ENCODE measurements at places on chromosomes 1 and 21.

- no peak for DNase-seq
Observed at GRCh38 chr21:44773291-44773932, 28.2 kb downstream of the UBE2G2 start.

DNA sequence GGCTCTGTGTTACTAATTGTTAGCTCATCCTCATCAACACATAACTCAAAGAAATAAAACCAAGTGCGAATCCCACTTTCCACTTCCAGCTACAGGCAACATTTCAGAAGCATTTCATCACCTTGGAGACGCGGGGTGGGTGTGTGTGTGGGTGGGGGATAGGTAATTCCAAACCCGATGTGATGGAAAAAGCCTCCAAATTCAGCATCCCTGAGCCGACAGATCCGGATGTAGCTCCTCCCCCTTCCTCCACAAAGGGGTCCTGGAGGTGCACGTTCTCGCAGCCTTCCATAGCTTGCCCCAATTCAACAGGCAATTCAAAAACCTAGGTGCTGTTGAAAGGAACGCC, 486 bp downstream of the HSPA13 start:
- DNase-seq, result no peak

DNA sequence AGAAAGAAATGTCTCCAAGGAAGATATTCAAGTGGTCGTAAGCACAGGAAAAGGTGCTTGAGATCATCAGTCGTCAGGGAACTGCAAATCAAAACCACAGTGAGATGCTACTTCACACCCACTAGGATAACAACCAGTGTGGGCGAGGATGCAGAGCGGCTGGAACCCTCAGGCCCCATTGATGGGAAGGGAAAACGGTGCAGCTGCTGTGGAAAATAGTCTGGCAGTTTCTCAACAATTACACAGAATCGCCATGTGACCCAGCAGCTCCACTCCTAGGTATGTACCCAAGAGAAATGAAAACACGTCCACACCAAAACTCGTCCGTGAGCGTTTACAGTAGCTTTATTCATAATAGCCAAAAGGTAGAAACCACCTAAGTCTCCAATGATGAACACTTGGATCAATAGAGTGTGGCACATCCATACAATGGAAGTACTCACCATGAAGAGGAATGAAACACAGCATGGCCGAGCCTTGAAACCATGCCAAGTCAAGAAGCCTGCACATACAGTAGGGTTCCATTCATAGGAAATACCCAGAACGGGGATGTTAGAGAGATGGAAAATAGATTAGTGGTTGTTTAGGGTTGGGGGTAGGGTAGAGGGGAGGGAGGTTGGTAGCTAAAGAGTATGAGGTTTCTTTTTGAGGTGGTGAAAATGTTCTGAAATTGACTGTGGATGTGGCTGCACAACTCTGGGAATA, 6.1 kb downstream of the DFFB start:
- DNase-seq, result no peak

- DNase-seq, result no peak
Observed at GRCh38 chr1:216014086-216014485, 409.2 kb downstream of the USH2A start.

- no peak for DNase-seq
Observed at GRCh38 chr1:197130677-197131304, 15.7 kb downstream of the ASPM start.

DNA sequence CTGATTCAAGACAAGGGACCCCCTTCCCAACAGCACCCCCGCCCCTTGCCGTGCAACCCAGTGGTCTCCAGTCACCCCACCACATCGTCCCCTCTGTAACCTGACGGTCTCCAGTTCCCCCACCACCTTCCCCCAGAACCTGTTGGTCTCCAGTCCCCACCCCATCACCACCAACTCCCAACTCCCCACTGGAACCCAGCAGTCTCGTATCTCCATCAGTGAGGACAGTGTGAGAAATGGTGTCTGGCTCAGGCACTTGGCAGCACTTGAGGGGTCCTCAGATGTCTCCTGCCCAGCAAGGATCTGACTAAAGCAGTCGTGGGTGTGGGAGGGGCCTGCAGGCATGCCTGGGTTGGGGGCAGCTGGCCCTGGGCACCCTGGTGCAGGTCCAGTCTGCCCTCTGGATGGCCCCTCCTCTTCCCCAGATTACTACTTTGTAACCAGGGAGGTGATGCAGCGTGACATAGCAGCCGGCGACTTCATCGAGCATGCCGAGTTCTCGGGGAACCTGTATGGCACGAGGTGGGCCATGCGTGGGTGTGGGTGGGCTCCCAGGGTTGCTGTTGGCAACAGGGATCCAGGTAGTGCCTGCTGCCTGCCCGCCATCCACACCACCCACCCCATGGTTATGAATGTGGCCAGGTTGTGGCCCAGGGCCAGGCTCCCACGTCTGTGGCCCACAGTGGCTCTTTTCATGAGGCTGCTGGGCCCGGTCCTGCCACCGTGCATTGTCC, 3.1 kb upstream of the GJC2 start:
- no peak for DNase-seq

DNA sequence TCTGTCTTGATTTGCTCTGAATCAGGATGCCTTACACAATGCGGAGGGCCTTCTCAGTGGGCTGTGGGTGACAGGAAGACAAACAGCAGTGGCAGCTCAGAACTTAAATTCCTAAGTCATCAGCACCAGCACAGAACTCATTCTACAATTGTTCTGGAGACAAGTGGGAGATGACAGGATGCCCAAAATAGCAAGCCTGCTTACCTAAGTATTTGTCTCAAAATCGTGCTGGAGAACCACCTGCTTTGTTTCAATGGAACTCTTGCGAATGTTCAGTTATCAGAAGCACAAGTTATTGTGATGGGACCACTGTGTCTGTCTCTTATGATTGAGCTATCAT, 76.1 kb downstream of the VCAM1 start:
- no peak for DNase-seq

DNA sequence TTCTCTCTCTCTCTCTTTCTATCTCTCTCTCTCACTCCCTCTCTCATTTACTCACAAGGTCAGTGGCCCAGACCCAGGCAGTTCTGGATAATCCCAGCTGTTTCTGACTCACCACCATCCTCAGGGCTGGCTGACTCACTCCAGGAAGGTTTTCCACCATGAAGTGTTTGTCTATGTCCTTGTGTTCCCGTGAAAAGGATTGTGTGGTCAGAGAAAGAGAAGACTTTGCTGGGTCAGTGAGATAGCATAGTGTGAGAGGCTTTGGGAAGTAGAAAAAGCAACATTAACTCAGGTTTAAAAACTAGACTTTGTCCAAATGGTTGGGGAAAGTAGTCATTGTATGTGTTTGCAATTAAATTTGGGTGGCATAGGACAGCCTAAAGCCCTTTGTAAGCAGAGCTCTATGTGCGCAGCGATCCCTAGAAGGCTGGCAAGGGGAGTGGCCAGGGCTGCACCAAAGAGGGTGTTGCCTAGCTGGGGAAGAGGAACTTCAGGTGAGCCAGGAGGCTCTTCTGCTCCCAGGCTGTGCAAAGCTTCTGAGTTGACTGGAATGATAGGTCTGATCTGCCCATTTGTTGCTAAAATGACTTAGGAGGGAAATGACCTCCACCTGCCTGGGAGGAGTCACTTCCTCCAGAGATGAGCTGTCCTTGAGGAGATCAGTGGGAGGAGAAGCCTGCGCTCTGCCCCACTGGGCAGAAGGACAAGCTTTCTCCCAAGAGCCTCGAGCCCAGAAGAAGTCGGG, 4.9 kb upstream of the CAPN2 start:
- no peak for DNase-seq

DNA sequence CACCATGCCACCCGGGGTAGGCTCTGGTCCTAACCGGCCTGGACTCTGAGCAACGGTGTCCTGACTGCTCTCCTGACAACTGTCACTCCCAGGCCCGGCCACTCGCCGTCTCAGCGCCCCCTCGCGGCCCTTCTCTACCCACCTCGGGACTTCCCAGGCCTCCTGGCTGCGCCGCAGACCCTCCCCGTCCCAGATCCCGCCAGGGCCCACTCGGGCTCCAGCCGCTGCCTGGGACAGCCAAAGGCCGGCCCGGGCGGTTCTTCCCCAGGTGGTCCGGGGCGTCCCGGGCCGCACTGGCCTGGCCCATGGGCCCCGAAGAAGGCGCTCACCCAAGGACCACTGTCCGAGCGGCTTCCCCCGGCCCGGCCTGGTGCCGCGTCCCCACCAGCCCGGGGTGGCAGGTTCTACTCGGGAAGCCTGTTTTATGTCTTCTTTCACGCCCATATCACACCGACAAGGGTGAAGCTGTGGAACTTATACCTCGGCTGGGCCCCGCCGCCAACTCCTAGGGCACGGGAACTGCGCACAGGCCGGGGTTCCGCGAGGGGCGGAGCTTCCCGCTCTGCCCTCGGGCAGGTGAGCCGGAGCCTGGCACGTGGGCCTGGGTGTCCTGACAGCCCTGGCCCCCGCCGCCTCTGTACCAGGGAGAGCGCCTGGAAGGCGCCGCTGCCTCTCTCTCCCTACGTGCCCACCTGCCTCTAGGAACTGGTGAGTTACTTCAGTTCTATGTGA, 138.3 kb downstream of the TTLL7 start:
- peak; percentile 6 for DNase-seq

DNA sequence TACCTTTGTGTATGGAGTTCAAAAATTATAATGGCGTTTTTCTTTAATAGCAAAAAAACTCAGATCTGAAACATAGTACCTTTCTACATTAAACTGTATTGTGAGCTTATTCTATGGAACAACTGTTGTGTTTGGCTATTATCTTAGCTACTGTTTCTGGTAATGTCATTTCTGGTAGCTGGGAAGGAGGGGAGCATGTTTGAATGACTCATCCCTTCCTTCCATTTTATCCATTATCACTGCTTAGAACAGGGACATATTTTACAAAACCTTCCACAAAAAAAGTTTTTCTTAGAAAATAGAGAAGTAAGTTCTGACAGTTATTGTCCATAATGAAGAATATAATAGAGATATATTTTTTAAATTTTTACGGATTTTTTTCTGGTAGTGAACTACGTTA, 128.3 kb downstream of the NRDC start:
- no peak for DNase-seq

- no peak for DNase-seq
Observed at GRCh38 chr1:111476761-111477309, 3.1 kb downstream of the C1orf162 start.

GRCh38 chr1:209823143-209824041, 4.4 kb upstream of the UTP25 start:
- DNase-seq, result no peak

- no peak for DNase-seq
Observed at GRCh38 chr21:20997636-20998455, at the start of gene NCAM2. TSS of gene NCAM2 (plus strand) at chr21:20998409.

DNA sequence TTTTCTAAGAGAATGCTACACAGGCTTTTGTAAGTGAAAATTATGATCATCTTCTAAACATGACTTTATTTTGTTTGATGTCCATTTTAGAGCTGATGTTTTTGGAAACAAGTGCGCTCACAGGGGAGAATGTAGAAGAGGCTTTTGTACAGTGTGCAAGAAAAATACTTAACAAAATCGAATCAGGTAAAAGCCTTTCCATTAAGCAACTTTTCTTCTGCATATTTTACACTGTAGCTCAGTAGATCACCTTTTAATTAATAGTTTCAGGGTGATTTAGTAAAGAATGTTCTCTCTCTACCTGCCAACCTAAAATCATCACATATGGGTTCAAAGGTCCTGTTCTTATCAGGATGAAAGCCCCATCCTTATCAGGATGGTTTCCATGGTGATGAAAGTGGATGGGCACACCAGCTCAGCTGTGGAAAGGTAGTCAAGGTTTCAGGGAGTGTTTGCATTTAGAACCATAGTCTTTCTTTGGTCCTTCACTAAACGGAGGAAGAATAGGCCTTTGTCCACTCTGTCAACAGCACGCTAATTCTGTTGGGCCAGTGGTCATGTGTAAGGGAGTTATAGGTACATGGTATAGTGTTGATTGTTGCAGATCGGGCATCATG, 28.1 kb downstream of the RAB4A start:
- DNase-seq, result no peak

- DNase-seq, result no peak
Observed at GRCh38 chr21:40882192-40882915, 35.4 kb upstream of the DSCAM start.

- no peak for DNase-seq
Observed at GRCh38 chr1:3240524-3241235, 171.7 kb downstream of the PRDM16 start.

GRCh38 chr1:31595836-31596736, 19.8 kb downstream of the TINAGL1 start:
- no peak for DNase-seq

- DNase-seq, result no peak
Observed at GRCh38 chr1:155022927-155023236, 10.7 kb downstream of the DCST2 start.

- no peak for DNase-seq
Observed at GRCh38 chr1:16013220-16013907, 4.5 kb downstream of the HSPB7 start.

- DNase-seq, result no peak
Observed at GRCh38 chr1:69073176-69073575, 494.5 kb upstream of the LRRC7 start.

DNA sequence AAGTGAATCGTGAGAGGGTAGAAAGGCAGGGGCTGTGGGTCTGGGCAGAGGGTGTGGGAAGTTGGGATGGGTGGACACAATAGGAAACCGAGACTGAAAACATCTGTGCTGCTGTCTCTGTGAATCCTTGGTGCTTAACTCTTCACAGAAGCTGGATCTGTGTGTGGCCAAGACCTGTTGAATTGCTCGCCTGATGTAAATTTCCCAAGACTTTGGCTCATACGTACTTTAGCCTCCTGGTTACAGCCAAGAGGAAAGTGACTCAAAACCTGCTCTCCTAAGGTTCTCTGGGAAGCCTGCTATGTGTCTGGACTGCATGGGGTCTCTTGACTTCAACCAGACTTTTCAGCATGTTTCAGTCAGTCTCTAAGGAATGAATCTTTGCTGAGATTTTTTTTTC, 270.3 kb downstream of the RWDD3 start:
- DNase-seq, result no peak

DNA sequence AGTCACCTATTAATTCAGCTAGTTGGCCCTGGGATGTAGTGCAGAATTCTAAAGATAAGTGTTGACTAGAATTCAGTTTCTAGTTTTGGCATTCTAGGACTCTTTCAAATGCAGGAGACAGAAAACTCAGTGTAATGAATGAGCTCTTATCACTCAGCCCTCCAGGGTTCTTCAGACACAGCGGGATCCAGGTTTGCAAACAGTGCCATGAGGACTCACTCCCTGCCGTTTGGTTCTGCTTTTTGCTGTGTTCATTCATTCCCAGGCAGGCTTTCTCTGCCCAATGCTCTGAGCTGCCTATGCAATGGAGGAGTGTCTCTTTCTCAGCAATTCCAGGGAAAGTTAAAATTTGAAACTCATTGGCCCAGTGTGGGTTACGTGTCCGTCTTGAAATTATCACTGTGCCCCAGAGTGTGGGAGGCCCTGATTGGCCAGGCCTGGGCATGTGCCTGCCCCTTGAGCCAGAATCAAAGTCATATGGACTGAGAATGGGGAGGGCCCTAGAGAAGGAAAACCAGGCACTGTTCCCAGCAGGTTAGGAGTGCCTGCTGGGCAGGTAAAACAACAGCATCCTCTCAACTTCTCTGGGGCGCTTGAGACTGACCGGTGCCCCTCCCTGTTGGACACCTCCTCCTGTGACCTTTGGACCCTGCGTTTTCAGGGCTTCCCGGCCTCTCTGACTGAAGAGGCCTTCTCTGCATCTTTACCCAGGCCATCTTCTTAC, 43.4 kb downstream of the TMEM51 start:
- DNase-seq, result no peak

- DNase-seq, result no peak
Observed at GRCh38 chr21:33293811-33294216, 27.6 kb downstream of the IL10RB start.

GRCh38 chr1:230821346-230821745, 47.0 kb downstream of the C1orf198 start:
- DNase-seq, result no peak
